Stimulated activated CD4-positive, alpha-beta T cell treated with anti-CD3 and anti-CD28 coated beads, Interleukin-2, amount 100 ng/mL, for 24 hours (primary cell): ENCODE measurements at places on chromosomes 1 and 21.

DNA sequence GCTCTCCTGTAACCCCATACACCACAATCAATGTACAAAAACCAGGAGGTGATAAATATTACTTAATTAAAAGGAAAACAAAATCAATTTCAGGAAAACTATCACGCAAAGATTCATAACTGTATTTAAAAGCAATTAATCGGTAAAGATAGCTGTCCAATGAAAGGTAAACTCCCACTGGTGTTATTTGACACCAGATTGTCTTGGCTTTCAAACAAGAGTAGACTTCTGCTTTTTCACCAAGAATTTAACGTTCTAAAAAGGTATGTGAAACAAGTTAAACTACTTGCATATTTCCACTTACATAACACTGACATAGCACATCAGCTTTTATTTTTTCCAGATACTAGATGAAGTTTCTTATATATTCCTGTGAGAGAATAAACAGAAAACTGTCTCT lies 3.5 kb downstream of the PLPP3 start:
- DNase-seq, result no peak

DNA sequence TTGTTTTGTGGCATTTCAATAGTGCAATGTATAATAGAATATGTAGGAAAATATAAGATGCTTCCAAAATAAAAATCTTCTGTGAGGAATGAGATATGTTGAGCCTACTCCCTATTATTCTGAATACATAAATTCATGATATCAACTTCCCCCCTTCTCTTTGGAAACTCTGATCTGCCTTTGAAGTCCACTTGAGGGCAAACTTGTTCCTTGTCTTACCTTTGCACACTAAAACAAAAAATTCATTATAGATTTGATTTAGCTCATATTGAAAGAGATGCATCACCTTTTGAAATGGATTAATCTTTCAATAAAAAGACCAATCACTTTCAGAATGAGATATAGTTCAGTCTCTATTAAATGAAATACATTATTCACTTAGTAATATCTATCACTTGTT lies 580.7 kb upstream of the ADGRL4 start:
- DNase-seq, result no peak

GRCh38 chr1:52640697-52641096 lies 7.7 kb downstream of the SHISAL2A start:
- DNase-seq, result no peak

GRCh38 chr21:38524168-38525153 lies 26.2 kb upstream of the ERG start:
- DNase-seq, result no peak

DNA sequence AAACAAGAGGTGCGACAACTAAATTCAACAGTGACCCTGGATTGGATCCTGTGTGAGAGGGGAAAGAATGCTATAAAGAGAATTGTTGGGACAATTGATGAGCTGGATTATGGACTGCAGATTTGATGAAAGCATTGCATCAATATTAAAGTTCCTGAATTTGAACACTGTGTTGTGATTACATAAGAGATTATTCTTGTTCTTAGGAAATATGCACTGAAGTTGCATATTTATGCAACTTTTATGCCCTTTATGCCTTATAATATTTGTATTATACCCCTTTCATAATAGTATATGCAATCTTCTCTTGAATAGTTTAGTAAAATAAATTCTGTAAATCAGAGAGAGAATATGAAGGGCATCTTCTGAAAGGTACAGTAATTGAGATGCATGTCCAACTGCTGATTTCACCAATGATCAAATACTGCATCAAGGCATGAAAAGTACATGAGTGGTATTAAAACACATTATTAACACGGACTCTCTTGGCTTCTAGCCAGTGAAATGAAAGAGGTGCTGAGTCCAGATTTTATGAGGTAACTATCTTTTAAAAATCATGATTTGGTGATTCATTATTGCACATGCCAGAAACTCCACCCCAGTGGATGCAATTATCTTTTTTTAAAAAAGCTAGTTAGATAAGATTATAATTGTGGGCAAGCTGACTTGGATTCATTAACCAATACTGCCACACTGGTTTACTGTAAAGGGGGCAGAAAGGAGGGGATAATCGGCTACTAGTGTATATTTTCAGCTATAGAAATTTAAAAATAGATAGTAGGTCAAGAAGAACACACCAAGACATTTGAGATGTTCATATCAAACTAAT lies 19.9 kb upstream of the LPAR3 start:
- no peak for DNase-seq

GRCh38 chr1:45926330-45926729 lies 122.9 kb downstream of the MAST2 start:
- no peak for DNase-seq

DNA sequence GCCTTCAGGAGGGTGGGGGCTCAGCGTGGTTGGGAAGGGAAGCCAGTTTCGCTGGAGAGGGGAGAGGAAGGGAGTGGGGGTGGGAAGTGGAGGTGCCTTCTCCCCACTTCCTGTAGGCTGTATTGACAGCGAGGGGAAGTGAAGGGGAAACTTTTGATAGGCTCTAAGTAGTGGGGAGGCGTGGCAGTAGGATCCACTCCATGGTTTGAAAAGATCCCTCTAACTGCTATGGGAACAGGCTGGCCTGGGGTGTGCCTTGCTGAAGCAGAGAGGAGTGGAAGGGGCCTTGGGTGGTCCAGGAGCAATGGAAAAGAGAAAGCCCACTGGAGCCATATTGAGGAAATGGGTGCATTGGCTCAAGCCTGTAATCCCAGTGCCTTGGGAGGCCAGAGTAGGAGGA lies 20.2 kb downstream of the C1orf115 start:
- DNase-seq, result no peak

DNA sequence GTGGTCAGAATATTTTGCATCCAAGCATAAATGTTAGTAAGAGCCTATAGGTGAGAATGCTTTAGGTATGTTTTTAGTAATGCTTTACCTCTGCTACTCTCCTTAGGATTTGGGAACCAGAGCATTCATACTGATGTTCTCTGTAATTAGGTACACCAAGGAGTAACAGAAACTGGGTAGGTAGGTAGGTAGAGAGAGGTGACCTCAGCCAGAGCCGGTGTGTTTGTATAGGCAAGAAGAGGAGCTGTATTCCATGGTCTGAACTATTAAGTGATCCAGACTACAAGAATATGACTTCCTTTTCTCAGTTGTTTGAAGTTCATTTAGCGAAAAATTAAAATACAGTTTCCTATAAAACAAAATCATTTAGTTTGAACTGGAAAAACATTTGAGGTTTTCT lies 108.5 kb downstream of the SDCCAG8 start:
- no peak for DNase-seq

DNA sequence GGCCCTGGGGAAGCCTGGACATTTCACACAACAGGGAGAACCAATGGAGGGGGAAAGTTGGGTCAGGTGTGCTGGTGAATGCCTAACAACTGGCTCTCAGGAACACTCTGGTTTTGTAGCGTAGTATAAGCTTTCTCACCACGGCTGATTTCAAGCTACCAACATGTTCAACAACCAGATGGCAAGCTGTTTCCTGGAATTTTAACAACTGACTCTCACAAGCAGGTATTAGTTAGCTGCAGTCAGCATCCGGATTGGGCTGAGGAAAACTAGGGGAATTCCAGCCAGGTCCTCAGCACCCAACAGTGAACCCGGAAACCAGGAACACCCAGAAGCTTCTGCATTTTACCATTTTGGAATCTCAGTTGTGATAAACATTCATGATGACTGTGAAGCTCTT lies 162.3 kb upstream of the CAMK1G start:
- DNase-seq, result no peak

GRCh38 chr1:41489561-41489960 lies 5.1 kb upstream of the EDN2 start:
- no peak for DNase-seq

DNA sequence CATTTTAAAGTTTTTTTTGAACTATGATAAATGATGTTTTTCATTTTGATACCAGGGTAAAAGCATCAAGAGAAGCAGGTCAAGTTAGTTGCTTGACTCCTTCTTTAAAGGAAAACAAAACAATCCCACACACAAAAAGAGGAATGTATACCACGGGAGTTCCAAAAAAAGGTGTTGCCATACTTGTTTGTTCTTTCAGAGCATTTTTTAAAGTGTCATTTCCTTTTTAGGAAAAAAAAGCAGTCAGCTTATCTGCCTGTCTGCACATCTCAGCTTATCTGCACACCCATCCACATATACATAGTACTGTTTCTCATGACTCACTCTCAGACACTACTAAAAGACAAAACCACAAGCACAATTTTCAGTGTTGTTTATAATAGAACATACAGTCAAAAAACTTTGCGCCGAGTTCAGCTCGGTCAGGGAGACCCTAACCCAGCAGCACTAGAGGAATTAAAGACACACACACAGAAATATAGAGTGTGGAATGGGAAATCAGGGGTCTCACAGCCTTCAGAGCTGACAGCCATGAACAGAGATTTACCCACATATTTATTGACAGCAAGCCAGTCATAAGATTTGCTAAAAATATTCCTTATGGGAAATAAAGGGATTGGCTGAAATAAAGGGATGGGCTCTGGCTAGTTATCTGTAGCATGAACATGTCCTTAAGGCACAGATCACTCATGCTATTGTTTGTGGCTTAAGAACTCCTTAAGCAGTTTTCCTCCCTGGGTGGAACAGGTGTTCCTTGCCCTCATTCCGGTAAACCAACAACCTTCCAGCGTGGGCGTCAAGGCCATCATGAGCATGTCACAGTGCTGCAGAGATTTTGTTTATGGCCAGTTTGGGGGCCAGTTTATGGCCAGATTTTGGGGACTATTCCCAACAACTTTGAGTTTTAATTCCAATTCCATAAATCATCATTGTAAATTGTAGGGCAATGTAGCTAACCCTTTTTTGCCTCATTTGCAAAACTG lies 11.4 kb upstream of the MNDA start:
- no peak for DNase-seq

GRCh38 chr1:184556665-184557064 lies 169.8 kb downstream of the C1orf21 start:
- DNase-seq, result no peak

- DNase-seq, result no peak
Measured at GRCh38 chr1:32871364-32872191, 866 bp upstream of the FNDC5 start.

DNA sequence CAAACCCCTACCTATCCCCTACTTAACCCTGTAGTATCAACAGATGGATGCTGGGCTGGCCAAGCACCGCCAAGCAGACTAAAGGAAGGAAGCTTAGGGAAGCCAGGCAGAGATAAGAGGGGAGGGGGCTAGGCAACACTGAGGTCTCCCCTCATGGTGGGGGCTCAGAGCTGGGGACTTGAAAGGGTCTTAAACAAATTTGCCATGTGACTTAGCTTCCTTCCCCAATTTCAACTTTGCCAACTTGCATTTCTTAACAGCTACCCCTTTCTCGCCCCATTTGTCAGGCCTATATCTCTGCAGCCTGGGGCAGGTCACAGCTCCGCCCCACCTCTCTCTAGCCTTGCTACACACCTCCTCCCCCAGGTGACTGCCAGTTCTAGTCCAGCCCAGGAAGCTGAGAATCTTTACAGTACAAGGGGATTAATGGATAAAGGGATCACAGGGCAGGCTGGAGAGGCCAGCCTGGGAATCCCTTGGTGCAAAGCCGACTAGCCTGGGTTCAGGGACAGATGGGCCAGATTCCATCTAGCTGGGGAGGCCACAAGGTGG lies 3.4 kb downstream of the KIF21B start:
- DNase-seq, result peak; percentile 39

- DNase-seq, result peak; percentile 84
Measured at GRCh38 chr1:20151906-20152598, 12.9 kb downstream of the PLA2G2F start.
